Ovary (tissue), 10 donors: ENCODE measurements at places on chromosomes 1 and 21. TPM values are rescaled to one million over a fixed set of nuclear protein-coding genes. Genes with fewer than 3 reads are reported as not detected.

GRCh38 chr1:202599669-202600431 lies 110.4 kb downstream of the SYT2 start:
- peak; percentile 61 for DNase-seq

GRCh38 chr1:10874351-10874750 lies 77.9 kb upstream of the CASZ1 start:
- DNase-seq: no peak

GRCh38 chr1:53693773-53694717 lies 44.9 kb downstream of the GLIS1 start:
- DNase-seq: no peak

Gene RGL1
- total RNA-seq: 24.1 TPM

GRCh38 chr1:246104927-246105326 lies 402.2 kb downstream of the SMYD3 start:
- DNase-seq: no peak

Gene TAS1R1
- total RNA-seq: not detected

Gene CD164L2
- not detected for total RNA-seq

Gene GUCA2A
- not detected for total RNA-seq

Gene SFPQ
- total RNA-seq: 205 TPM

- no peak for DNase-seq
These were observed 13.5 kb downstream of the SLC2A1 start for GRCh38 chr1:42945164-42945563.

Gene ZNF648
- 0.72 TPM for total RNA-seq

GRCh38 chr1:10624256-10625050 lies 149.7 kb downstream of the PEX14 start:
- DNase-seq: no peak

DNA sequence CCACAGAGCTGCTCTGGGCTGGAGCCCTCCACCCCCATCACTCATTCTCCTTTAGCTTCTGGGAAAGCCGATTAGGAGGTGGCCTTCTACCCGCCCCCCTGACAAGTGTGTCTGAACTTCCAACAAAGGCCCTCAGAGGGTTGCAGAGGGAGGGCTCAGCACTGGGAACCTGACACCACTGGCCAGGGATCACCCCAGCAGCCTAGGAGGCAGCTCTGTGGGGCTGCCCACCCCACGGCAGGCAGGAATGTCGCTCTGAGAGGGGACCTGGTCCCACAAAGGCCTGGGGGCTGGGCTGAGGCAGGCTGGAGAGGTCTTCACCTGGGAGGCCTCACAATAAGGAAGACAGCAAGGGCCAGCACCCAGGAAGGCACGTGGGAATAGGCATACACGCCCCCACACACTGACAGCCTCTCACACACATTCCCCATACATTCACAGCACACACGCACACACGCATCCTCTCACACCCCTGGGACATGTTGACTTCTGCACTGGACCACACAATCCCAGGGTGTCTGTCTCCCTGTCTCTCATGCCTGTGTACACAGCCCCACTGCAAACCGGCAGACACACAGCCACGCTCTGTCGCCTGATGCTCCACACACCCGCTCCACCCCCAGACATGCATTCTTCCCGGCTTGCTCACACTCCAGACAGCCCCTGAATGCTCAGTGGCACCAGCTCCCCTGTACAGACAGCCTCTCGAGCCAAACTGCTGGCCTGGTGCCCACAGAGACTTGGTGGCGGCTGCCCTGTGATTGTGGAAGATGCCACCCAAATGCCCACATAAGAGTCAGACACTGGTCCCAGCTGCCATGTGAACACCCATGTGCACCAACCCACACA lies 30.7 kb downstream of the DMBX1 start:
- no peak for DNase-seq
